ENCODE measurements at places on chromosomes 6 and 20.
A peak's percentile ranks its signal among the peaks of the same experiment; 100 is the strongest.

DNA sequence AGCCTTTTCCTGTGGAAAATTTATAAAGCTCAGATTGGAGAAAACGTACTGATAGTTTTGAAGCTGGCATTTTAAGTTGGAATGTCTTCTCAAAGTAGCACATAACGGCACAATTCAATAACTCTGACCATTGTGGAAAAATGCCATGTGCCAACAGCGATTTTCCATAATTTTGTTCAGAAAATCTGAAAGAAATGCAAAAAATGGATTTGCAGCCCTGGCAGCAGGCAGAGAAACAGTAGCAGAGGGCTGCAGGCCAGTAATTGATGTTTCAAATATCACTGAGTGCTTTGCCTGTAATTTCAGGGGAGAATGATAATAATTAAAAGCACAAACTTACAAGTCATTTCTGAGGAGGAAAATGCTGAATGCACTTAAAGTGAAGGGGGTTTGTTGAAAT, 507.4 kb downstream of the MAFB start:
- DNase-seq = no peak

DNA sequence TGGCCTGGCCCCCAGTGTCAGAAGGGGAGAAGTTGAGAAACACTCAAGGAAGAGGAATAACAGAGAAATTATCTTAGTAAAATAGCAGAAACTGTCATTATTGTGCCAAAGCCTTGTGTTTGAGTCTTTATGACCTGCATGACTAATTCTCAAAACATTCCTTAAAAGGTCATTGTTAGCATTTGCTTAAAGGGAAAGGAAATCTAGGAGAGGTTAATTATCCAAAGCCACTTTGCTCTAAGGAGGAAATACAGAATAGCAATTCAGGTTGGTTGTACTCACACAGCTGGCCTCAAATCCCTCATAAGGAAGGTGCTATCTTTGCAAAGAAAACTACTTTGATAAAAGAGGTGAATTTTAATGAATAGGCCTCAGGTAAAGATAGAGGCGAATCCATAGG, 516.7 kb downstream of the CBLN4 start:
- DNase-seq = no peak

- DNase-seq = no peak
Observed at GRCh38 chr6:170446841-170447560, 106.1 kb downstream of the PSMB1 start.

GRCh38 chr20:35027301-35027700, 65.3 kb downstream of the TRPC4AP start:
- DNase-seq = no peak

DNA sequence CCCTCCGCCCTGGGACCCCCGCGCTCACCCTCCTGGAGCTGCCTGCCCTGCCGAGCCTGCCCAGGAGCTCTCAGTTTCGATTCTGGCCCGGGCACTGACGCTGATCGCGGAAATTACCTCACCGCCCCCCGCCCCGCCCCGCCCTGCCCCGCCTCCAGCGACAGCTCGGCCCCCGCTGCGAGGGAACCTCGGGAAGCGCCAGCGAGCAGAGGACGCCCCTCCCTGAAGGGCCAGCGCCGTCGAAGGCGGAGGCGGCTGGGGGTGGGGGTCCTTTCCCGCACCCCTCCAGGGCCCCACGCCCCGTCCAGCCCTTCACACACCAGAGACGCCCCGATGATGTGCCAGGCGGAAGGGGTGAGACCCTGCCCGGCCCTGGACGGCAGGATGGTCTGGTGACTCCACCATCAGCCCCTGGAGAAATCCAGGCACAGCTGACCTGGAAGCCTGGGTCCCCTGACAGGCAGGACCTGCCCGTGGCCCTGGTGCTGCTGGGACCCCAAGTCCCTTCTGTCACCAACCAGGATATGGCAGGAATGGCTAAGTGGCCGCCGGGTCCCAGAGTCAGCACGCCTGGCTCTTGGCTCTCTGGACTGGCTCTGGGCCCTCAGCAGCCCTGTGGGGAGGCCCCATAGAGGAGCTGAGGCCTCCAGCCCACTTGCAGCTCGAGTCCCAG, at the start of gene HELZ2:
TSS of gene HELZ2 (minus strand) at position 84 of the 673 bp plus-strand sequence. CDS start 1,854 bp downstream, outside the sequence.
- peak; percentile 20 for DNase-seq

DNA sequence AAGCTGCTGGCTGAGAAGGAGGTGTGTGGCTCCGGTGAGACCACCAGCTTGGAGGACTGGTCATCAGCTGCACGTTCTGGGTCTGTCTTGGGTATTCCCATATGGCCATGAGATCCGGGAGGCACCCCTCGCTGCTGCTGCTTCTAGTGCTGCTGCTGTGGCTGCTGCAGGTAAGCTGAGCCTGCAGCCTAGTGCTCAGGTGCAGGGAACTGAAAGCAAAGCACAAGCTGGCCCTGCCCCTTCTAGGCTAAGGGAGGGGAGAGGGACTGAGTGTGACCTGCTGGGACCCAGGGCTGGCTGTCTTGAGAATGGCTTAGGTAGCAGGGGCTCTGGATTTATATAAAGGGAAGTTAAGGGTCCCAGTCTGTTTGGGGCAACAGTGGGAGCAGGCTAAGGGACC, 403 bp downstream of the CDH26 start:
- no peak for DNase-seq

DNA sequence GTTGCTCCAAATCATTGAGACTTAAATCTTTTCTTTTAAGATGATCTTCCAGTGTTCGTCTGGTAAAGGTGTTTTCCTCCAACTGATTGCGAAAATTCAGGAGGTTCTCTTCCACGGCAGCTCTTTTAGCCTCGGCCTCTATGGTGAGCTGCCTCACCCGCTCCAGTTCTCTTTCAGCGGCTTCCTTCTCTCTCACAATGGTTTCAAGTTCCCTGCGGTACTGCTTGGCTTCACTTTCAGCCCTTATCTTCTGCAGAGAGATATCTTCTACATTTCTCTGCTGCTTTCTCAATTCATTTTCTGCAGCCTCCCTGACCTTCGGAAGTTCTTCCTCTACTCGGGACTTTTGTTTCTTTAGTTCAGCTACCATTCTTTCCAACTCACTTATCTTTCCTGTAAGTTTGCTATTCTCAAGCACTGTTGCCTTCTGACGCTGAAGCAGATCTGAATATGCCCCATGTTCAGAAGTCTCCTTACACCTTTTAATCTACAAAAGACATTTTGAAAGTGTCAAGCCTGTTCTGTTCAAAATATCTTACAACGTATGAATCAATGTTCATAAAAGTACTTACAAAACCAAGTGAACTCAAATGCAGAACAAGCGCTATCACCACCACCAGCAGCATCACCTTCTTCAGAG, 22.3 kb downstream of the DST start:
- no peak for DNase-seq

DNA sequence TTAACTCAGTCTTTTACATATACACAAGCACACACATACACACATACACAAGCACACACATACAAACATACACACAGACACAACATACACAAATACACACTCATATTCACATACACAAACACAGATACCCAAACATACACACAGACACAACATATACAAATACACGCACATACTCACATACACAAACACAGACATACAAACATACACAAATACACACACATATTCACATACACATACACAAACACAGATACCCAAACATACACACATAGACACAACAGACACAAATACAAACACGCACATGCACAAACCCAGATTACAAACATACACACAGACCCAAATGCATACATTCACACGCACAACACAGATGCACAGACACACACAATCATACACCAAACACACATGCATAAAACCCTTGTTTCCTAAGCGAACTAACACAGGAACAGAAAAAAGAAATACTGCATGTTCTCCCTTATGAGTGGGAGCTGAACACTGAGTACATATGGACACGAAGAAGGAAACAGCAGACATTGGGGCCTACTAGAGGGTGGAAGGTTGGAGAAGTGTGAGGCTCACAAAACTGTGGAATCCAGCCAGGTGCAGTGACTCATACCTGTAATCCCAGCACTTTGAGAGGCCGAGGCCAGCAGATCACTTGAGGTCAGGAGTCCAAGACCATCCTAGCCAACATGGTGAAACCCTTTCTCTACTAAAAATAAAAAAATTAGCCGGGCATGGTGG, 34.2 kb downstream of the PIM1 start:
- DNase-seq = no peak

- no peak for DNase-seq
Observed at GRCh38 chr20:60857708-60858107, 394.4 kb upstream of the CDH4 start.

DNA sequence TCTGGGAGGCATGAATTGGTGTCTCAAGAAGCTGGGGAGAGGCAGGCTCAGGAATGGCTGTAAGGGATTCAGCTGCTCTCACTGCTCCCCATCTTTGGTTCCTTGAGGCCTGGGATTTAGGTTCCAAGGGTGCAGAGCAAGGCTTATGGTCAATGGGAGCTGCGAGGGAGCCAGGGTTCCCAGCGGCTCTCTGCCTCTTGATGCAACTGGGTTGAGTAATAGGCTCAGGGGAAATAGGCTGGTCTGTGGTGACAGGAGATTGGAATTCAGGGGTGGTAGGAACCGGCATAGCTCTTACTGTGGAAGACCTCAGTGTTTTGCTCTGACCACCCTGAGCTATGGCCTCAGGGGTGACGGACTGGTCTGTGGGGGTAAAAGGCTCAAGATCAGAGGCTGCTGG, 13.0 kb upstream of the NRM start:
- DNase-seq = no peak

DNA sequence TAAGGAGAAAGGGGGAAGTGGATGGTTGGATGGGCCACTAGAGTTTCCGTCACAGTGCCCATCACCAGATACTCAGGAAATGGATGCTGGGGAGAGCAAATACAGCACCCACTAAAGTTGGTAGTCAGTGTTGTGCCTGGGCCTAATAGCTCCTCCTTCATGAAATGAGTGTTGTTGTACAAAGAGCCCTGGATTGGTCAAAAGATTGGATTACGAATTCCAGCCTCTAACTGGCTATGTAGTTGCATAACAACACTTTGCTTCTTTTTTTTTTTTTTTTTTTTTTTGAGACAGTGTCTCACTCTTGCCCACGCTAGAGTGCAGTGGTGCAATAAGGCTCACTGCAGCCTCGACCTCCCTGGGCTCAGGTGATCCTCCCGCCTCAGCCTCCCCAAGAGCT, 27.4 kb downstream of the KCNG1 start:
- no peak for DNase-seq

- DNase-seq = no peak
Observed at GRCh38 chr20:46423342-46423741, 16.9 kb upstream of the ELMO2 start.

GRCh38 chr6:135622081-135622480, 124.5 kb upstream of the AHI1 start:
- DNase-seq = no peak

DNA sequence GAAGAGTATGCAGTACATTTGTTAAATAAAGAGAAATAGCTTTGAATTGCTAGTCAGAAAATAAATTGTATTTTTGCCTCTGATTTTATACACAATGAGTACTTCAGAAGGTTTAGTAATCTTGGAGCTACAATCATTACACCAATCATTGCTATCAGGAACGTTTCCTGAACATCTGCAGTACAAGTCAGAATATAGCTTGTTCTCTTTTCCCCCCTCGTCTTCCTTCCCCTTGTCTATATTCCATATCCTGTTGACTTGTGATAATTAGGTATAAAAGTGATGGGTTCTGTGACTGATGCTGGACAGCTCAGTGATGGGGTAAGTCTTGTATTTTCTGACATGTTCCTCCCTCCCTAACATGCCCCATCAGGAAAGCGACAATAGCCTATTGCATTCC, 94.0 kb downstream of the AHI1 start:
- no peak for DNase-seq

GRCh38 chr6:117496383-117496990, 14.0 kb downstream of the DCBLD1 start:
- DNase-seq = no peak

- no peak for DNase-seq
Observed at GRCh38 chr6:111184827-111185532, 97.7 kb downstream of the SLC16A10 start.

GRCh38 chr6:113370508-113371502, 486.3 kb upstream of the MARCKS start:
- no peak for DNase-seq

DNA sequence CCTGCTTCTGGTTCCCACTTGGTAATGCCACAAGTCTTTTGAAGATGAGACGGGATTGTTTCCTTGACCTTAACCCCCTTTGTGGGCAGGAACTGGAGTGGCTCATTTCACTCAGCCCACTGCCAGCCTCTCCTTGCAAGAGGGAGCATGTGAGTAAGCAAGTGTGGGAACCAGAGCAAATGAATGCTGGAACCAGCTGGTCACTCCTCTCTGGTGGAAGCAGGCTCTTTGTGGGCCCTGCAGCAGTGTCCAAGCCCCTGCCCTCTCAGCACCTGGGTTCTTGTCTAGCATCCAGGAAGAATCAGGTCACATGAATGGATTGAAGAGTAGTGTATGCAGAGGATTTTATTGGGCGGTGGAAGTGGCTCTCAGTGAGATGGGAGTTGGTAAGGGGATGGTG, 944.5 kb downstream of the QKI start:
- no peak for DNase-seq

DNA sequence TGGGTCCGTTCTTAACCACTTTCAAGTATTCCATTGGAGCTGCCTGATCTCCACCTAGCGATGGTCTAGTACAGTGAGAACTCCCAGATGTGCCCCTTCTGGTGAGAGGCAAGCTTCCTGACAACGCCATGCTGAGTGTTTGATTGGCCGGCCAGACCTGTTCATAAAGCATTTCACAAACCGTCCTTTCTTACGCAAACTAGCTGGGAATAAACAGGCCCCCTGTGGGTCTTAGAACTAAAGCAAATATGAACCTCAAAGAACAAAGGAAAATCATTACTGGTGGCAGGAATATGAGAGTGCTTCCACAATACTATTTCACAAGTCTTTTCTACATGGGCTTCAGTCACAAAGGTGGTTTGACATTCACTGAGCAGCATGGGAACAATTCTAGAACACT, 15.6 kb upstream of the GCNT2 start:
- DNase-seq = no peak

DNA sequence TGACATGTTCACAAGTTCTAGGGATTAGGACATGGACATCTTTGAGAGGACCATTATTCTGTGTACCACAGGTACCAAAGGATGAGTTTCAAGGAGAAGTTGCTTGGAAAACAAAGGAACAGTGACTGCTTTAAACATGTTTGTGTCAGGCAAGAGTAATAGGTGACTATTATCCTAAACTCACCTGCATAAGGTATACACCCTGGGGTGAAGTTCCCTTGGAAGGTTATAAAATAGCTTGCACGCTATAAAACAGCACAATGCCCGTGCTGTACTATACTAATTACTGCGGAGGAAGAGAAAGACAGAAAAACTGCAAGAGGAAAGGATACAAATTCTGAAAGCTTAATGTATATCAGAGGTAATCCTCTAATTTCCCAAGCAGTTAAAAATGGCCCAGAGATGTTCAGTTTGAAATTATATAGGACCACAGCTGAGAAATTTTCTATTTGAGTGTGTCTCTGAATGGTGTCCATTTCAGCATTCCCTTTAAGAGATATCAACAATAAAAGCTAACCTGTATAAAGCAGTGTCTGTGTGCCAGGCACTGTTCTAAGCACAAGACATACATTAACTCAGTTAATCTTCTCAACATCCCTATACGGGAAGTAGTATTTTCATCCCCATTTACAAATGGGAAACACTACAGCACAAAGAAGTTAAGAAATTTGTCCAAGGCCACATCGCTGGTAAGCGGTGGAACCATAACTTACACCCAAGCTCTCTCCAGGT, 19.7 kb downstream of the TBC1D32 start:
- DNase-seq = no peak

- DNase-seq = no peak
Observed at GRCh38 chr6:156131221-156131903, 645.8 kb upstream of the ARID1B start.

Measured in NCI-H1694 (cell line).